ENCODE measurements at places on chromosomes 12 and 14.

DNA sequence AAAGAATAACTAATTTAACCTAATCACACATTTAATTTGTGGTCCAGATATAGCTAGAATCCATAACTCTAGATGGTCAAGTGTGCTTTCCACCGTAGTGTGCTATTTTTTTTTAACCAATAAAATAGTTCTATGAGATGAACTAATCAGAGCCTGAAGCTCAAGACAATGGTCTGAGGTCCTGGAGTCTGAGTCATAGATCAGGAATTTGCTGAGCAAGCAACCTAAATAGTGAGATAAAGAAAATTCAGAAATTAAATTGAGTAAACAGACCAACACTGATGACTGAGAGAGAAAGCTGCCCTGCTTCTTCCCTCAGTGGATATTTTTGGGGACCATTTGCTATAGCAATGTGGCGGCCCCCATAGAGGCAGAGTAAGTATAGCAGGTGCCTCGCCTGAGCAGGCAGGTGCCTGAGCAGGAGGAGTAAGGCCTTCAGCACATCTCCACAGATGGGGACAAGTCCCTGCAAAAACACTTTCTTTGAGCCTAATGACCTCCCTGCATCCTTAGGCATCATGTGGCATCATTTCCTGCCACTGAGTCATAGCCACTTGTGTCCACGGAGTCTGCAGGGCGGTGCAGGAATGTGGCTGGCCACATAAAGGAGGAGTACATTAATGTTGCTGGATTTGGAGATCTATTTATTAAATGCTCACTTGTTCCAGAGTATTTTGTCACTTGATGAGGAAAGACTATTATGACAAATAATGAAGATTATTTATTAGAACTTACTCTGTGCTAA lies 13.9 kb upstream of the CLEC4E start:
- DNase-seq: no peak

DNA sequence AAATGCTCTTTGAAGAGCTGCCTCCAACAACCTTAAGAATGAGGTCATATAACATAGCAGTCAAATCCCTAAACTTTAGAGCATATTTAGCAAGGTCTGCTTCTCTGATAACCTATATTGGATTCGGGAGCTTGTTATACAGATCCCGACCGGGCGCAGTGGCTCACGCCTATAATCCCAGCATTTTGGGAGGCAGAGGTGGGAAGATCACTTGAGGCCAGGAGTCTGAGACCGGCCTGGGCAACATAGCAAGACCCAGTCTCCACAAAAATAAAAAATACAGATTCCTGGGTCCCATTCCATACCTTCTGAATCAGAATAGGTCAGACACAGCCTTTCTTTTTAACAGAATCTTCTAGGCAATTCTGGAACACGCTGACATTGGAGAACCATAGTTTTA lies 46.7 kb downstream of the SPRING1 start:
- no peak for DNase-seq

- DNase-seq: peak; percentile 80
These were observed 3.8 kb upstream of the SMARCC2 start for GRCh38 chr12:56193025-56193578.

- no peak for DNase-seq
These were observed 13.5 kb downstream of the PHLDA1 start for GRCh38 chr12:76018111-76018510.

GRCh38 chr14:59698793-59699192 lies 122.2 kb upstream of the CCDC175 start:
- DNase-seq: no peak

DNA sequence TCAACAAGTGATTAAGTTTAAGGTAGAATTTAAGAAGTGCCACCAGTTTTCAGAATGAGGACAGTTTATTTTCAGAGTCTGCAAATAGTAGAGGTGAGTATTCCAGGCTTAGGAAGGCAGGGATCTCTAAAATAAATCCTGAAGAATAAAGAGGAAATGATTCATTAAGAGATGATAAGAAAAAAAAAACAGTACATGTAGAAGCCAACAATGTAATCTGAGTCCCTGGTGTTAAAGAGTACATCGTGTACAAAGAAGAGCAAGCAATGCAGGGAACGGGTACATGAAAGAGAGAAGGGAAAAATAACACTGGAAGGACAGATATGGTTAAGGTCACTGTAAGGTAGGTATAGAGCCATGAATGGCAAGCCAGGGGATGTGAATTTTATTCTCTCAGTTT lies 95.2 kb upstream of the FOXG1 start:
- DNase-seq: no peak

DNA sequence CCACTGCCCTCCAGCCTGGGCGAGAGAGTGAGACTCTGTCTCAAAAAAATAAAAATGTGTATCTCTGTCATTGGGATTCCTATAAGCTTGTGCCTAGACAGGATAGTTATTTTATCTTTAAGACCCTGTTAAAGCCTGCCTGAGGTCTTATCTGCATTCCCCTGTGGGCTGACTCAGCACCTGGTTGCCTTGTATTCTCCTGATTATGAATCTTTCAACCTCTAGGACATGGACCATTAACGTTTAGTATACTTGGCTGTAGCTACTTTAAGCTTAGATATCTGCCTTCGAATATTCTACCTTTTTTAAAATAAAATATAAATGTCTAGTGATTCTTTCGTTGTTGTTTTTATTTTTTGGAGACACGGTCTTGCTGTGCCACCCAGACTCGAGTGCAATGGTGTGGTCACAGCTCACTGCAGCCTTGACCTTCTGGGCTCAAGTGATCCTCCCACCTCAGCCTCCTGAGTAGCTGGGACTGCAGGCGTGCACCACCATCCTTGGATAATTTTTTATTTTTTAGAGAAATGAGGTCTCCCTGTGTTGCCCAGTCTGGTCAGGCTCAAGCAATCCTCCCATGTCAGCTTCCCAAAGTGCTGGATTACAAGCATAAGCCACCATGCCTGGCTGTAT lies 41.3 kb downstream of the RESF1 start:
- DNase-seq: no peak

- DNase-seq: no peak
These were observed 118.8 kb downstream of the KCNK10 start for GRCh38 chr14:88204221-88204620.

DNA sequence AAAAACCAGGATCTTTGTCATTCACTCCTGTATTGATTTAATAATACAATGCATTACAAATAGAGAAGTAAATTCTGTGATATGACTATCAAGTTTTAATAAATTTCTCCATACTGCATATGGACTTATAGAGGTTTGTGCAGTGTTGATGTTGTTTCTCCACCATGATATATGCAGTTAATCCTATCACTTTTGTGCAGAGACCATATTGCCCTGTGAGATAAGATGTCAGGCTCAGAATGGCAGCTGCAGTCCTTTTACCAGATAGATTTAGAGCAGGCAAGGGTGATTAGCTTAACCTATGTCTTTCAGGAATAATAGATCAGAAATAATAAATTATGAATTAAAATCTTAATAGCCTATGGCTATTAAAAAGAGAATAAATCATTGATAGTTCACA lies 38.6 kb upstream of the KCNJ8 start:
- no peak for DNase-seq

- DNase-seq: peak; percentile 14
These were observed 37.9 kb downstream of the A2ML1 start for GRCh38 chr12:8860165-8860961.

GRCh38 chr14:38419579-38419978 lies 163.7 kb upstream of the CLEC14A start:
- DNase-seq: no peak

- no peak for DNase-seq
These were observed 4.6 kb downstream of the APPL2 start for GRCh38 chr12:105231396-105231795.

DNA sequence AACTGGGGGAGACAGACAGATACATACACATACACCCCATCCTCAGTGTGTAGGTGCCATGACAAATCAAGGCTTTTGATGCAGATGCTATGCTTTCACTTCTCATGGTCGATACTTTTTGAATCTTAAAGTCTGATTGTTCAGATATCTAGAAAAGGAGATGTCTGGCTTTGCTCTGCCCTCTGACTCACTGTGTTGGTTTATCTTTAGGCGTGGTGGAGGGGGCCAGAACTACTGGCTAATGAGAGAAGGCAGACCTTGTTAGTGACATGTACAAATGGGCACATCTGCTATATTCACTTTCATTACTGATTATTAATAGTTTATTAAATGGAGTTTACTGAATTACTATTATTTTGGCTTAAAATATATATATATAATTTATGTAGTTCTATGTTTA lies 444.3 kb upstream of the RGS6 start:
- no peak for DNase-seq

DNA sequence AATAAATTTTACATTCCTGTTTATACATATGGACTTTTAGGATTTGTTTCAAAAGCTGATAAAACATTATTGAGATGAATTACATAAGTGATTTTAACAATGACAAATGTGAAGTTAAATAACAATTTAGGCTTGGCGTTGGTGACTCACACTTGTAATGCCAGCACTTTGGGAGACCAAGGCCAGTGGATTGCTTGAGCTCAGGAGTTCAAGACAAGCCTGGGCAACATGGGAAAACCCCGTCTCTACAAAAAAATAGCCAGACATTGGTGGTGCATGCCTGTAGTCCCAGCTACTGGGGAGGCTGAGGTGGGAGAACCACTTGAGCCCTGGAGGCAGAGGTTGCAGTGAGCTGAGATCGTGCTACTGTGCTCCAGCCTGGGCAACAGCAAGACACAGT lies 7.4 kb downstream of the ACOT2 start:
- DNase-seq: no peak

DNA sequence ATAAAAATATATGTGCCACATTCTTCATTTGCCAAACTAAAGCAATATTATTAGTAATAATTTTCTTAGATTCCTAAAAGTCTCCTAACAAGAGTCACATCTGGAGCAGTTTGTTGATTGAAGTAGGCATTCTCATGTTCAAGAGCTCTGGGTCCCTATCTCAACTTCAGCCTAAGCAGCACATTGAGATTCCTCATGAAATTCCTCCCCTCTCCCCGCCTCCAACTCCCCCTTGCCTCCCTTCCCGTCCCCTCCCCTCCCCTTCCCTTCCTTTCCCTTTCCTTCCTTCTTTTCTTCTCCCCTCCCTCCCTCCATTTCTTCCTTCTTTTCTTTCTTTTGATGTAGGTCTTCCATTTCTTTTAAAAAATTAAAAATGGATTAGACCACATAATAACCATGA lies 48.7 kb upstream of the NAV3 start:
- no peak for DNase-seq

- no peak for DNase-seq
These were observed 104.3 kb downstream of the SLC16A7 start for GRCh38 chr12:59700153-59700450.

- DNase-seq: no peak
These were observed 27.9 kb downstream of the BORCS5 start for GRCh38 chr12:12384571-12385340.

- DNase-seq: no peak
These were observed 9.8 kb upstream of the BDKRB2 start for GRCh38 chr14:96194657-96195431.
